Lower leg skin (tissue), 4 donors: ENCODE measurements at places on chromosomes 1 and 21. TPM values are rescaled to one million over a fixed set of nuclear protein-coding genes. Genes with fewer than 3 reads are reported as not detected.

- DNase-seq = no peak
Measured at GRCh38 chr21:39150877-39151276, 32.4 kb downstream of the PSMG1 start.

DNA sequence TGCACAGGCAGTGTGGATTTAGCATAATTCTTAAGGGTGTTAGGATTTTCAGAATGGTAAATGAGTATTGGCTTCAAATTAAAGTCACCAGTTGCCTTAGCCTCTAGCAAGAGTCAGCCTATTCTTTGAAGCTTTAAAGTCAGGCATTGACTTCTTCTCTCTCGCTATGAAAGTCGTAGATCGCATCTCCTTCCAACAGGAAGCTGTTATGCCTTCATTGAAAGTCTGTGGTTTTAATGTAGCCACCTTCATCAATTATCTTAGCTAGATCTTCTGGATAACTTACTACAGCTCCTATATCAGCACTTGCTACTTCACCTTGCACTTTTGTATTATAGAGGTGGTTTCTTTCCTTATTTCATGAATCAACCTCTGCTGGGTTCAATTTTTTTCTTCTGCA lies 320.2 kb downstream of the PTPRC start:
- no peak for DNase-seq

- DNase-seq = no peak
Measured at GRCh38 chr1:111631502-111631901, 11.9 kb downstream of the RAP1A start.

GRCh38 chr1:25021591-25022215 lies 91.6 kb upstream of the RUNX3 start:
- no peak for DNase-seq

DNA sequence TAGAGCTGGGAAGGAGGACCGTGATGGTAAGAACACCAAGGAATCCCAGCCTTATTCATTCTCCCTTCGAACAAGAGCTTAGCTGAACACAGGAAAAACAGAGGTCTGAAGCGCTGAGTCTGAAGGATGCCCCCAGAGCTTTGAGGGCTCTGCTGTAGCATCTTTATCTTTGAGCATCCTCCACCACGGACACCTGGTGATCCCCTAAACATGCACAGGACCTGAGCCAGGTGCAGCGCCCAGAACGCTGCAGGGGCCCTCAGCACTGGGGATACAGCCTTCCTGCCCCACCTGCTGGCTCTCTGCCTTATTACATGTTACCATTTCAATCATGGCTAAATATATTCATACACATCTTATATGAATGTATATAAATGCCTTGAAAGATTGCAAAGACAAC lies 7.7 kb upstream of the GPATCH4 start:
- no peak for DNase-seq

DNA sequence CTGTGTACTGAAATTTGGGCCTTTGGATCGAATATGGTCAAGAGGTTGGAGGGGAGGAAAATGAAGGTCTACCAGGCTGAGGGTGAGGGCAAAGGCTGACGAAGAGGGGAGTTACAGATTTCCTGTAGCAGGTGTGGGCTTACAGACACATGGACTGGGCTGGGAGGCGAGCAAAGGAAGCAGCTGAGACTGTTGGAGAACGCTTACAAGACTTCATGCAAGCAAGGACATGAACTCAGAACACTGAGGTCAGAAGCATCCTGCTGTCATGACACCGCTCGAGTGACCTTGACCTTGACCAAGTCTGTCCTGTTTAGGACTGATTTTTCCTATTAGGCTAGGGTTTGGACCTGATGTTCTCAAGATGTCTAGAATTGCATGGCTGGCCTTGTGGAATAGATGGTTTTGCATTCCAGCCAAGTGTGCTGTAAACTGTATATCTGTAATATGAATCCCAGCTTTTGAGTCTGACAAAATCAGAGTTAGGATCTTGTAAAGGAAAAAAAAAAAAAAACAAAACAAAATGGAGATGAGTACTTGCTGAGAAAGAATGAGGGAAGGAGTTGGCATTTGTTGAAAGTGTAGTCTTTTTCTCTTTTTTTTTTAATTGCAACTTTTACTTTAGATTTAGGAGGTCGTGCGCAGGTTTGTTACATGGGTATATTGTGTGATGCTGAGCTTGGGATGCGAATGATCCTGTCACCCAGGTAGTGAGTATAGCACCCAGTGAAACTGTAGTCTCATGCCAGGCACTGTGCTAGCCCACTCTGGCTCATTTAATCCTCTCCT lies 5.8 kb downstream of the ELF3 start:
- no peak for DNase-seq

- no peak for DNase-seq
Measured at GRCh38 chr1:113904293-113904673, 316 bp downstream of the AP4B1 start.

DNA sequence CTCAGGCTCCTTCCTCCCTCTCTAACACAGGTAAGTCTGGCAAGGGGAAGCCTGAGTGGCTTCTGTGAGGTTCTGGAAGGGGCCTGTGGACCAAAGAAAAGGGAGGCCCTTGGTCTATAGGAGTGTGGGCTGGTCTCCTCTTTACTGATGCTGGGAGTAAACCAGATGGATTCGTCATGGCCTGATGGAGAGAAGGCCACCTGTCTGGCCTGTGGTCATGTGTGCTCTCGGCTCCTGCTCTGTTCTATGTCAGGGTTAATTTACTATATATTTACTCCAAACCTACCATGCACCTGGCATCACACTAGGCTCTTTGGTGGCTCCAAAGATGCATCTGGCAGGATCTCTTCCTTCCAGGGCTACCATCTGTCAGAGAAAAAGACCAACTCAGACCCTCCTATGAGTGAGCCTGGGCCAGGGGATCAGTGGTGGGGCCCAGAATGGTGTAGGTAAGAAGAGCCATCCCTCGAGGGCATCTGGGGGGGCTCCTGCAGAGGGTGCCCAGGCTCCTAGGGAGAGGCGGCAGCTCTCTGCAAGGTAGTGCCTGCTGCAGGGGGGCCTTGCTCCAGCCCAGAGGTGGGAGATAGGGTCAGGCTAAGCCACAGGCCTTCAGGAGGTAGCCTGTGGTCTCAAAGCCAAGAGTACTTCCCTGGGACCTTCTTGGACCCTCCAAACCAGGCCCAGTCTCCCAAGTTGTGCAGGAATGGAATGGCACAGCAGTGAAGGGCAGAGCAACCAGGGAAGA lies 68.2 kb upstream of the SELENON start:
- DNase-seq = no peak

Gene SEC16B
- 0.21 TPM for total RNA-seq

DNA sequence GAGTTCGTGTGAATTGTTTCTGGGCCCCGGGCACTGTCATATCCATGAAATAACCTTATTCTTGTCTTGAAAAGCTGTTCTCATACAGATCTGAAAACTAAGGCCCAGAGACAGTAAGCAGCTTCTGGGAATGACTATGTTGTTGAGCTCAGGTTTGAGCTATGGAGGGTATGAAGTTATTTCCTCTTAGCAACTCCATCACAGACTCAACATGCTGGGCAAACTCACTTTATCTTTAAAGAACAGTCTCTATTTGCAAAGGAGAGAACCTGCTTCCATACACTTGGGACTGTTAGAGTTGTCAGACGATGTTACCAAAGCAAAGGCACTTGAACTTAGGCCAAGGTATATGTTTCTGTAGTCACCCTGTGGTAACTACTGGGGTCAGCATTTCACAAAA lies 90.0 kb downstream of the GPR88 start:
- no peak for DNase-seq

DNA sequence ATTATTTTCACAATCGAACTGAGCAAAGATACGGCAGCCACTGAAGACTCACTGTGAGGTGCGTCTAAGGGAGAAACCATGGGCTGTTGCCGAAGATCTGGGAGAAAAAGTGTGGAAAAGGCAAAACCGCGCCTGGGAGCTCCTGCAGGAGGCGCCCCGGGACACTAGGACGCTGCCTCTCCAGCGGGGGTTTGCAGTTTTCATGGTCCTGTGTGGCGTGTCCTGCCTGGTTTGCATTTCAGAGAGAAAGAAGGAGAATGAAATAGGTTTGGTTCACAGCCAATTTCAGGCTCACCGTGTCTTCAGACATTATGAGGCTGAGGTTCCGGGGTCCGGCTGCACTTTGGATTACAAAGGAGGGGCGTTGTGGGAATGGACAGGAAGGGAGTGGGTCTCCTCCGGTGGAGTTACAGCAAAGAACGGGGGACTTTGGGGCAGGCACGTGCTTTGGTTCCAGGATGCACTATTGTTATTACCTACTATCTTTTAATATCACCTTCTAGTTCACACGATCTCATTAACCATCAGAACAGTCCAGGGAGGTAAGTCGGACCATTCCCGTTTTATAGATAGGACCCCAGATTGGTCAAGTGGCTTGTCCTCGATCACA lies 179.8 kb downstream of the DYRK1A start:
- DNase-seq = no peak

GRCh38 chr1:221963742-221964141 lies 221.9 kb upstream of the DUSP10 start:
- DNase-seq = no peak

DNA sequence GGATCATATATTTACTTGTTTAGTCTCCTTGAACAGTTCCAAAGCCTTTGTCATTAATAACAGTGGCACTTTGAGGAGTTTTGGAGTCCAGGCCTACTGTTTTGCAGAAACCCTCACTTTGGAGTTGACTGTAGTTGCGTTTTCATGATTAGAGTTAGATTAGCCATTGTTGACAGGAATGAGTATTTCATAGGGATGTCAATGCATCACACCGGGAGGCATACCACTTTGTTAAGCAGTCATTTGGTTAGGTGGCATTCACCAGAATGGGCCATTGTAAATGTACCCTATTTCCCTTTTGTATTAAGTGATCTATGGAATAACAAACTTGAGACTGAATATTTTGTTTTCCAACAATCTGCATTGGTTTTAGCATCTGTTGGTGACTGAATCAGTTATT lies 11.8 kb downstream of the MRPS6 start:
- DNase-seq = no peak

- DNase-seq = no peak
Measured at GRCh38 chr1:114015075-114015474, 35.8 kb downstream of the OLFML3 start.

Gene NFASC
- total RNA-seq = 10.2 TPM

DNA sequence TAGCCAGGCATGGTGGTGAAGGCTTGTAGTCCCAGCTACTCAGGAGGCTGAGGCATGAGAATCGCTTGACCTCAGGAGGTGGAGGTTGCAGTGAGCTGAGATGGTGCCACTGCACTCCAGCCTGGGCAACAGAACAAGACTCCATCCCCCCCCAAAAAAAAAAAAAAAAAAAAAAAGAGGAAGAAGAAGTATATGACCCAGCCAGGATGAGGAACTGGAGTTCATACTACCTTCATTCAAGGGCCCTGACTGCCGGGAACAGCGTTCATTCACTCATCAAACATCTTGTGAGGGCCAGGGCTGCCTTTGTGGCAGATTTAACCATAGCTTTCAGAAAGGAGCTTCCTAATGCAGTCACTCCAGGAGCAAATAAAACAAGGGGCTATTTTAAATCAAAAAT lies 127.6 kb downstream of the MRPS6 start:
- DNase-seq = peak; percentile 66

- DNase-seq = no peak
Measured at GRCh38 chr1:84368441-84368840, 29.8 kb upstream of the DNASE2B start.

GRCh38 chr1:101902199-101902598 lies 94.5 kb downstream of the OLFM3 start:
- no peak for DNase-seq

DNA sequence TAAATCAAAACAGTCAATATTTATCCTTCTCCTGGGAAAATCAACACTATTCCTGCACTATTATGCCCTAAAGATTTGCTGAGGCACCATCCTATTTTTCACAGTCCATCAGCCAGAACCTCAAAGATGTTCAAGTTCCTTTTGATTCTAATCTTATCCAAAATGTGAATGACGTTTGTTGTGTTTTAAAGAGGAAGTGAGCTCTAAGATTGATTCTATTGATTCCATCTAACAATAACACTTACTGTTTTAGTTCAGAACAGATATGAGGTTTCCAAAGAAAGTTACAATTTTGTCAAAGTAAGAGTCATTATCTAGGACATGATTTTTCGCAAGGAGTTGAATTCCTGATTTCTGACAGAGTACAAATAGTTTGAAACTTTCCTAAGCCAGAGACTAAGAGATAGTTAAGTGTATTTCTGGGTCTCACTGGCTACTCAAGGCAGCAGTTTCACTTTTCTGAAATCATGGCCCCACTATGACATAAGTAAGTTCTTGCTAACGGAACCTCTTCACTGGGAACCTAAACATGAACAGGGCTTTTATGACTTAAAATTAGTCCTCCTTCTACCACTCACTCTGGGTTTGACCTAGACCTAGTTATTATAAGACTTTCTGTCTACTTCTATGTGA lies 84.7 kb downstream of the LHX9 start:
- no peak for DNase-seq
